Fibroblast of skin of abdomen (primary cell): ENCODE measurements at places on chromosomes 1 and 21.

GRCh38 chr1:6273380-6273891 is 12.5 kb upstream of the GPR153 start:
- peak; percentile 65 for DNase-seq

DNA sequence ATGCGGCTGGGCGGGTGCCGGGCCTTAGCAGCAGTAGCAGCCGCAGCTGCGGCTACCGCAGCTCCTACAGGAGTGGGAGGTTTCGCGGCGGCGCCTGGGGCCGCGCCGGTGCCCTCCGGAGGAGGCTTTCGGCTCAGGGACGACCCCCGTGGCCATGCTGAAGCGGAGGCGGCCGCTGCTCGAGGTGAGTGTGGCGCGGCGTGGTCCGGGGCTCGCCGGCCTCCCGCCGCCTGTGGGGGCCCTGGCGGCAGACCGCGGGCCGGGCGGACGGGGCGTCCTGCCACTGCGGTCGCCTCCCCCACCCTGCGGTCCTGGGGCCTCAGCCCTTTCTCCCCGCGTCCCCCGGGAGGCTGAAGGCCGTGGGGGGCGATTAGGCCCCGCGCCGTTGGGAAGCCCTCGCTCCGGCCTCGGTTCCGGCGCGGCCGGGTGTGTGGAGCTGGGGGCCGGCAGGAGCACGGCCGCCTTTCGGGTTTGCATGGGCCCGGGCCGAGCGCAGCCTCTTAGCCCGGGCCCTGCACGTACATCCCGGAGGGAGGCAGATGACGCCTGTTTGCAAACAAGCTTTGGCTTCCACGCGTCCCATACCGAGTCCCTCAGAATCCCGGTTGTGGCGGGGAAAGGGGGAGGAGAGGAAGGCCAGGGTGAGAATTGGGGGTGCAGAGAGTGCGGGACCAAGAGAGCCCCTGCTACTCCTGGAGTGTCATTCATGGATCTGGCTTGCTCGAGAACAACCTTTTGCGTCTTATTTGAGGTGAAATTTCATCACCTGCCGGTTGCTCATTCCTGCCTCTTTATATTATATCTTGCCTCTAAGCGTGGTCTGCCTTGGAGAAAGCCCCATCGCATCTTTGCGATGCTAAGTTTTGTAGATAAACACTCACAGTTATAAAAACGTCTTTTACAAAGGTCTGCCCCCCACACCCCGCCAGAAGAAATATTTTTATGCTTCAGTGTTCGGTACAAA is 613 bp downstream of the ZFYVE9 start:
- peak; percentile 56 for DNase-seq

- DNase-seq, result no peak
Measured at GRCh38 chr1:243912347-243912746, 62.3 kb upstream of the AKT3 start.

- peak; percentile 34 for DNase-seq
Measured at GRCh38 chr1:192445839-192446489, 129.2 kb downstream of the RGS21 start.

GRCh38 chr1:75992312-75992711 is 60.1 kb upstream of the ASB17 start:
- no peak for DNase-seq

GRCh38 chr21:42678618-42679295 is 25.3 kb downstream of the PDE9A start:
- no peak for DNase-seq

GRCh38 chr1:75188892-75189291 is 54.7 kb downstream of the LHX8 start:
- no peak for DNase-seq

GRCh38 chr1:71618191-71618590 is 537.4 kb upstream of the ZRANB2 start:
- no peak for DNase-seq

- DNase-seq, result no peak
Measured at GRCh38 chr1:52928015-52928404, 934 bp downstream of the SCP2 start.

- DNase-seq, result no peak
Measured at GRCh38 chr1:18142471-18142870, 34.9 kb downstream of the IGSF21 start.

GRCh38 chr1:206106328-206107167 is 10.6 kb downstream of the AVPR1B start:
- peak; percentile 81 for DNase-seq

DNA sequence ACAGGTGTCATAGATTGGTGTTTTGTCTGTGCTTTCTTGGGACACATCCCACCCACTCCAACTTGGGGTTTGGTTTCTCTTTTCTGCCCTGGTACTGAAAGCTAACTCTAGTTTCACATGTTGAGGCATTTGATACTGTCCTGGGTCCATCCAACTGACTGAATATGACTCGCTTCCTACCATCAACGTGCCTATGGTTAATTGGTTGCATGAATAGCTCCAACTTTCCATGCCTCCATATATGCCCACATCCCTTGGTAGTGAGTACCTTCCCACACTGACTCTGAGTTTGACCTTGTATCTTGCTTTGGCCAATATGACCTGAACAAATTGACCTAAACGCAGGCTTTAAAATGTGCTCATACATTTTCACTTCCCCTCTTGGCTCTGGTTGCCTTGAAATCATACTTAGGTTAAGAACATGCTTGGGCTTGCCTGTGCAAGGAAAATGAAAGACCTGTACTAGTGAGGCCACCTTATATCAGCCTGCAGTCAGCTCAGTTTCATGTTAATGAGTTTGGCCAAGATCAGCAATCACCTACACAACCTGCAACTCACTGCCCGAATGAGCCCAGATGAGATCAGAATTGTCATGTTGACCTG is 81.0 kb upstream of the KCNK2 start:
- no peak for DNase-seq

DNA sequence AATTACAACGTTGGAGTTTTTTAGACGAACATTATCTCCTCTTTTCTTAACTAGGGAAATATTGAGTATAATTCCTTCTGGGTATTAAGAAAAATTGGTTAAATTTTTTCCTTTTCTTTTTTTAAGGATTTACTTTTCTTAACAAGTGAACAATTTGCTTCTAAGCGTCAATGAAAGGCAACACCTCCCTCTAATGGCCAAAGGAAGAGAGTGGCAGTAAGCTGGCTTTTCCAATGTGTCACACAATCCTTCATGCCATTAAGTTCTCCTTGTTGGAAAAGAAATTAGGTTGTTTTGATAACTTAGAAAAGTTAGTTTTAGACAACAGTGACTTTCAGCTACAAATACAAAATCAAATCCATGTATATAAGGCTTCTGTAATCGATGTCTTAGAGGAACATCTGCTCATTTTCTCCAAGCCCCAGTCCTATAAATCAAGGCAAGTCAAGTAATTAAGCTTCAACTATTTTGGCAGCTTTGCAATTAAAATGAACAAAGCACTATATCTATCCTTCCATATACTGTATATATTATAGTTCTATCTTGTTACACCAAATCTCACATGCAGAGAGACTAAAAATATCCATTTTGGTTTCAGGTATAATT is 62.8 kb downstream of the EDEM3 start:
- peak; percentile 69 for DNase-seq
